NCI-H1105 treated with DMSO at 0.1 percent for 48 hours (cell line): ENCODE measurements at places on chromosomes 5 and 9.

GRCh38 chr9:81609782-81610739 lies 79.3 kb downstream of the TLE1 start:
- DNase-seq, result no peak

DNA sequence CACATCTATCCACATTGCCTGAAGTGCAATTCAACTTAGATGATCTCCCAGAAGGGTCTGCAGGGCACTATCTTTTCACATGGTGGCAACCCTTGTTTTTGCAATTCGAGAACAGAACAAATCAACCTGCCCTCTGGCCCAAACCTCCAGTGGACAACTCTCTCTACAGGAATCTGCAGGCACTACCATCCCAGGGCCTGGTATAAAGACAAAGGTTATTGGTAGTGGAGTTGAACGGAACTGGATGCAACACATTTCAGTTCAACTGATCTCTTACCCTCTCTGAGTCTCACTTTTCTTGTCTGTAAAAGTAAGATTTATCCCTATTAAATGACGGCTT lies 153.2 kb upstream of the EGFLAM start:
- DNase-seq, result no peak

DNA sequence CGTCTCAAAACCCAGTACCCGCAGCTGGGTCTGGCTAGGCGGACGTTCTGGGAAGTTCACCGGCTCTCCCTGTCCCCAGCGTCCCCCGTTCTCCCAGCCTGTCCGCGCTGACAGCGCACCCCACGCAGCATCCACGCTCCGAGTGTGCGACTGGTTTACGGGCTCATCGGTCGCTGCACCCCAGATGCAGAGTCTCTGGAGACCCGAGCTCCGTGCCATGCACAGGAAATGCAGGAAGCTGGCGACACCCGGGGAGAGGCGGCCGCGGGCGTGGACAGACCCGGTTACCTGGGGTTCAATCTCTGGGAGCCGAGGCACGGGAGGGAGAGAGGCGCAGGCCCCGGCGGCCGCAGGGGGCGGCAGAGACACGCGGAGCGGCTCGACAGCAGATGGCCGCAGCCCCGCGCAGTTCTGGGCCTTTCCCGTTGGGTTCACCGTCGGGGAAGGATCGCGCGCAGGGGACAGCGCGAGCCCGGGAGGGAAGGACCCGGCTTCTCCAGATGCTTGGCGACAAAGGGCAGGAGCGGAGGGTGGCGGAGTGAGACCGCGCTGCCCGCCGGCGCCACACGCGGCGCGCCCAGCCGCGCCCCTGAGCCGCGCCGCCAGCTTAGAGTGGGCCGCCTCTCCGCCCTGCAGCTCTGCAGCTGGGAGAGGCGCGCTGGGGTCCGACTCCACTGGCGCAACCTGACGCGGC lies 558 bp downstream of the SHROOM1 start:
- peak; percentile 41 for DNase-seq

DNA sequence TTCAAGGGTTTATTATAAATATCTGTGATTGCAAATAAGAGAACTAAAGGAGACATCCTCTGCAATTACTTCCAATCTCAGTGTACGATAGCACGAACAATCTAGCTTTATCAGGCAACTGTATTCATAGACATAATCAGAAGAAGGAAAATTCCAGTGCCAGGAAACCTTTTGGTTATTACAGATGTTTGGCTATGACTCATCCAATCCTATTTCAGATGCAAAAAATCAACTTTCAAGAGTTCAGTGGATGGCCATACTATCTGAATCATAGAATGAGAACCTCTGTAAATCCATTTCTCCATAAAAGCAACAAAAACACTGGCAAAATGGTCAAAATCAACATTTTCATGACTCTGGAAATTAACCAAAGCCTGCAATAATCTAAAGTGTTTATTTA lies 37.9 kb downstream of the GAS1 start:
- no peak for DNase-seq

- no peak for DNase-seq
Observed at GRCh38 chr9:124794902-124795491, 18.1 kb downstream of the OLFML2A start.

GRCh38 chr5:174665347-174665746 lies 59.0 kb upstream of the MSX2 start:
- DNase-seq, result no peak

- DNase-seq, result no peak
Observed at GRCh38 chr9:124062172-124062571, 50.6 kb downstream of the LHX2 start.

GRCh38 chr5:61252643-61252925 lies 79.5 kb upstream of the ZSWIM6 start:
- DNase-seq, result no peak

DNA sequence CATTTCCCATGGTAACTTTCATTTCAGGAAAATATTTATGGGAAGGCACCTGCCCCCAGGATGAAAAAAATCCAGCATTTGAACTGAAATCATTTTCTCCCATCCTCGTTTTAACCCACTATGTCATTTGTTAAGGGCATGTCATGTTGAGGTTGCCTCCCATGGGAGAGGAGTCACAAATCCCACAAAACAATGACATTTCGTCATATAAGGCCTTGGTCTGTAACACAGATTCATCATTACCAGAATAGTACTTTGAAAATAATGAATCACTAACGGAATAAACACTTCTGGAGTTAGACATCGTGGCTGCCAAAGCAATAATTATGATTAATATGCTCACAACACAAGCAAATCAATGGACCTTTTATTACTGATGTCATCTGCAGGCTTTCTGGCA lies 274.1 kb downstream of the NDUFS4 start:
- DNase-seq, result no peak

DNA sequence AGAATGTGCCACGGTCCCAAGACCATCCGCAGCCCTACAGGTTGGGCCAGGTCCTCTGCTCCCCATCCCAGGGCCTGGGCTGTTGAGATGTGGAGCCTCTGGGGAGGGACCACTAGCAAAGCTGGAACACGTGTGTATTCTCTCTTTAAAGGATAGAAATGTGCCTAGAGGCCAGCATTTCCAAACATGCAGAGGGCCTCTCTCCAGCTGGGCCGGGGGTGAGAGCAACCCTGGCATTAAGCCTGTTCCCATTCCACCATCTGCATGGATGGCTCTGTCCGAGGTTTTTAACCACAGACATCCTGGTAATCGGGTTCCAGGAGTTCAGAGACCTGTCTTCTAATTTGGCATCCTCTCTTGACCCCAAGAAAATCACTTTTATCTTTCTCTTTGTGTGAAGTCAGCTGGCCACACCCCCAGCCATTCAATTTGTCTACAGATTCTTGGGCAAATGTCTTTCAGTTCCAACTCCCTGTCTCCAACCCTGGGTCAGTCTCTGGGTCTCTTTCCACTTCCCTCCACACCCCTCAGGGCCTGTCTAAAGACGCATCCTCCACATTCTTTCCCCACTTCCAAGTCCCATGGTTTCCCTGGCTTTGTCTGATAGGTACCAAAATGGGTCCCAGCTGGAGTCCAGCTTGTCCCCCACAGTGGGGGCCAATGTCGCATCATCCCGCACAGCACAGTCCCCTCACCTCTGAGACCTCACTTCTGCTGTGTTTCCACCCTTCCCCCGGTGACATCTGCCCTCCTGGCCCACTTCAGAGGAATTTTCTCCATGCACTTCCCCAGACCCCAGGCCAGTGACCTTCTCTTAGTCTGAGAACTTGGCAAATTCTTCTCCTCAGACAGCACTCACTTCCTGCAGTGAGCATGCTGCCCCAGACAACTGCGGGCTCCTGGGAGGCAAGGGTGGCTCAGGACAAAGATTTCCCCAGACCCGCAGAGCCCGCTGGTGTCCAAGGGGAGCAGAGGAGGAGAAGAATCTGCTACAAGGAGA lies 56.8 kb downstream of the PTPDC1 start:
- no peak for DNase-seq

- DNase-seq, result peak; percentile 28
Observed at GRCh38 chr9:35774907-35775635, 16.3 kb upstream of the NPR2 start.

DNA sequence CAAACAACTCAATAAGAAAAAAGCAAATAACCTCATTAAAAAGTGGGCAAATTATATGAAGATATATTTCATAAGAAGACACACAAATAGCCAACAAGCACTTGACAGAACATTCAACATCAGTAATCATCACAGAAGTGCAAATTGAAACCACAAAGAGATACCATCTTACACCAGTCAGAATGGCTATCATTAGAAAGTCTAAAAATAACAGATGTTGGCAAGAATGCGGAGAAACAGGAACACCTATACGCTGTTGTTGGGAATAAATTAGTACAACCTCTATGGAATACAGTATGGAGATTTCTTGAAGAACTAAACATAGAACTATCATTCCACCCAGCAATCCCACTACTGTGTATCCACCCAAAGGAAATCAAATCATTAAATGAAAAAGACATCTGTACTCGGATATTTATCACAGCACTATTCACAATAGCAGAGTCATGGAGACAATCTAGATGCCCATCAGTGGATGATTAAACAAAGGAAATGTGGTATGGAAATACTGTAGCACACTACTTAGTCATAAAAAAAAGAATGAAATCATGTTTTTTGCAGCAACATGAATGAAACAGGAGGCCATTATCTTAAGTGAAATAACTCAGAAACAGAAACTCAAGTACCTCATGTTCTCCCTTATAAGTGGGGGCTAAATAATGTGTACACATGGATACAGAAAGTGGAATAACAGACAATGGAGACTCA lies 106.8 kb upstream of the FST start:
- DNase-seq, result peak; percentile 28

DNA sequence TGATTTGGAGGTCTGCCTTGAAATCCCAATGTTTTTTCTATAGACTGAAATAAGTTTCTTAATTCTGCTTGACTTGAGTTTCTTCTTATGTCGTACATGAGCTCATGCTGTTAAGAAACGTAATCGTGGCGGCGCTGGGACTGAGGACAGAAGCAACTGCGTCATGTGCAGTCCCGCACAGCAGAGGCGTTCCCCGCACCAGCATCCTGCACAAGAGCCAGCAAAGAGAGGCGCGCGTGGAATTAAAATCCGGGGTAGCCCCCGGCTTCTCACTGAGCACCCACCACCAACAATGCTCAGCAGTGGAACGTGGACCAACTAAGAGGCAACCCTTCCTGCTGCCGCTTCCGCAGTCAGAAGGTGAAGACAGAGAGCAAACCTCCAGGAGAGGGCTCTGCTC lies 496.2 kb upstream of the ADAMTS16 start:
- no peak for DNase-seq

- DNase-seq, result no peak
Observed at GRCh38 chr5:178563621-178564020, 26.6 kb downstream of the COL23A1 start.

DNA sequence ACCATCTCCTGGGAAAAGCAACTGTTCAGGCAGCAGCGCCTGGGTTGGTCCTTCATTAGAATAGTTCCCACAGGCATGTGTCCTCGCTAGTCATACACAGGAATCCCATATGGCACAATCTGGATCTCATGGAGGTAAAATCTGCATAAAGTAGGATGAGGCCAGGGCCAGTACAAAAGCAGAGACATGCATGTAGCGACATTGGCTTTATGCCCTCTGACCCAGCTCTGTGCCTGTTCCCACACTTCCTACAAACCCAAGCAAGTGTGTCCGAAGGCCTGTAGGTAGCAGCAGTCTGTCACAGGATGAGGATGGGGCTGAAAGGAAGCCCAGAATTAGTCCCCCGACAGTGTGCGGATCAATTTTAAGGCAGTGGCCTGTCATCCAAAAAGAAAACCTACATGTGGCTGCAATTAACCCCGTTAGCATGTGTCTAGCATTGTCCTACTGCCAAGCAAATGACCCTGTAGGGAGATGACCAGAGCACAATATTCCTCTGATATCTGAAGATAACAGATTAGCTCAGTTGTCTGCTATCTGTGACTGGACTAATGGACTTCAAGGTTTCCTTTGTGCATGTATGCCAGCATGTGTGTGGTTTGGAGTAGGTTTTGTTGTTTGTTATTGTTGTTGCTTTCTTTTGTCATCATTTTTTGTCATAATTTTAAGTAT lies 178.8 kb downstream of the TMEM161B start:
- DNase-seq, result no peak

- no peak for DNase-seq
Observed at GRCh38 chr9:68493958-68494577, 46.6 kb downstream of the TMEM252 start.

GRCh38 chr5:17655921-17656320 lies 21.7 kb downstream of the TAF11L14 start:
- no peak for DNase-seq

DNA sequence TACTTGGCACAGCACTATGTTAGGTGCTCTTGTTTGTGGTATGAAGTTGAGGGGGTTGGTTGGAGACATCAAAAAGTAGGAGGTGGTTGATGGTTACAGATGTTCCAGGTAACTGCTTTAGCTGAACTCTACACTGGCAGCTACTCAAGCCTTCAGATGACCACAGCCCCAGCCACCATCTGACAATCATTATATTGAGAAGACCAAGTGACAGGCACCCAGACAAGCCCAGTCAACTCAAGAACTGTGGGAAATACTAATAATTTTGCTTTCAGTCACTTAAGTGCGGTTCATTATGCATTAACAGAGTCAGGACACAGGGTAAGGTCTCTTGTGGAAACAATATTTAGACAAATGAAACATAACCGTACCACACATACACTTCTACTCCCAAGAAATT lies 38.9 kb upstream of the SLIT3 start:
- DNase-seq, result no peak

- no peak for DNase-seq
Observed at GRCh38 chr9:87433853-87434252, 63.8 kb upstream of the DAPK1 start.

- DNase-seq, result no peak
Observed at GRCh38 chr5:31048282-31049270, 144.9 kb upstream of the CDH6 start.

DNA sequence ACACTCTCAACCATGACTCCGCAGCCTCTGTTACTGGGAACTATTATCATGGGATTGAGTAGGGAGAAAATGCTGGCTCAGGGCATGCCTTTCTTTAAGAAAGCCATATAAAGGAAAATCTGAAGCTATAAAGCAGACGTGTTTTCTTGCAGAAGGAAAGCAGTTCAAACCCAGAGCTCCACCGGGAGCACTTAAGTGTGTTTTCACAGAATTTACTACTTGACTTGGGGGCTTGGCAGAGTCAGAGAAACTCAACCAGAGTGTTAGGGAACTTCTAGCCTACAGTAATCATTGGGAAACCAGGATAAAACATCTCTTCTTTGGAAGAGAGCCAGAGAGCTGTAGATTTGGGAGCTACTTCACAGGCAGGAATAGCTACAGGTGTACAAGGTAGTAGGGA lies 283.4 kb upstream of the ADRA1B start:
- DNase-seq, result no peak

DNA sequence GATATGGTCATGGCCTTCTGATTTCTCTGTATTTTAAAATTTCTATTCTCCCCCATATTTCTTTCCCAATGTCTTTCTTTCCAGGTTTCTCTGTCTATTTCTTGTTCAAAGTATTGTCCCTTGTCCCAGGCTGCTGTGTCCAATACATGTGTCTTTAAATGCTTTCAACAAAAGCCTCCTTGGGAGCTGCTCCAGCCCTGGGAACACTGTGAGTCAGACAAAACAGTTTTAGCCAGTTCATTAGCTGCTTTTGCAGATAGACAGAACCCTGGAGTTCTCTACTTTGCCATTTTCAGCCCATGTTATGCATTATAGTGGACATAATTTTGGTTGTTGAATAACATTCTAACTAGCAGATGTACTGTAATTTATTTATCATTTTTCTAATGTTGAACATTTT lies 20.5 kb upstream of the JAK2 start:
- DNase-seq, result no peak
